ENCODE measurements at places on chromosomes 11 and 22.
A peak's percentile ranks its signal among the peaks of the same experiment; 100 is the strongest.

GRCh38 chr22:22720201-22720723 is 75.8 kb downstream of the GGTLC2 start:
- peak; percentile 68 for DNase-seq

DNA sequence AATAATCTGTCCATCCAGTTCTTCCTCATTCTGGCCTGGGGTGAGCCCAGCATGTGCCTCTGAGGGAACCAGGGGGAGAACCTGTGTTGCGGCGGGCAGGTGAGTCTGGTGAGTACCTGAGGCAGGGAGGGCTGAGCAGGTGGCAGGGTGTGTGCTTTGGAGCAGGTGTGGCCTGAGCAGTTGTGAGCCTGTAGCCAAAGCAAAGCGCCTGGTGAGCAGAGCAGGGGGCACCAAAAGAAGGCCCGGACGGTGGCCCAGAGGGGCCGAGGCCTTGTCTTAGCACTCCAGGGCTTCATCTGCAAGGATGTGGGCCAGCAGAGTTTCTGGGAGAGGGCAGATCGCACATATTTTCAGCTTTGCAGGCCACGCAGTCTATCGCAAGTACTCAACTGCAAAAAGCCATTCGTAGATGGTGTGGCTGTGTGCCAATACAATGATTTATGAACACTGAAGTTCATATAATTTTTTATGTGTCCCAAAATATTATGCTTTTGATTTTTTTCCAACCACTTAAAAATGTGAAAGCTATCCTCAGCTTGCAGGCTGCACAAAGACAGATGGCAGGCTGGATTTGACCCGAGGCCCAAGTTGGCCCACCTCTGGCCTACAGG is 8.7 kb downstream of the GLB1L2 start:
- no peak for DNase-seq

DNA sequence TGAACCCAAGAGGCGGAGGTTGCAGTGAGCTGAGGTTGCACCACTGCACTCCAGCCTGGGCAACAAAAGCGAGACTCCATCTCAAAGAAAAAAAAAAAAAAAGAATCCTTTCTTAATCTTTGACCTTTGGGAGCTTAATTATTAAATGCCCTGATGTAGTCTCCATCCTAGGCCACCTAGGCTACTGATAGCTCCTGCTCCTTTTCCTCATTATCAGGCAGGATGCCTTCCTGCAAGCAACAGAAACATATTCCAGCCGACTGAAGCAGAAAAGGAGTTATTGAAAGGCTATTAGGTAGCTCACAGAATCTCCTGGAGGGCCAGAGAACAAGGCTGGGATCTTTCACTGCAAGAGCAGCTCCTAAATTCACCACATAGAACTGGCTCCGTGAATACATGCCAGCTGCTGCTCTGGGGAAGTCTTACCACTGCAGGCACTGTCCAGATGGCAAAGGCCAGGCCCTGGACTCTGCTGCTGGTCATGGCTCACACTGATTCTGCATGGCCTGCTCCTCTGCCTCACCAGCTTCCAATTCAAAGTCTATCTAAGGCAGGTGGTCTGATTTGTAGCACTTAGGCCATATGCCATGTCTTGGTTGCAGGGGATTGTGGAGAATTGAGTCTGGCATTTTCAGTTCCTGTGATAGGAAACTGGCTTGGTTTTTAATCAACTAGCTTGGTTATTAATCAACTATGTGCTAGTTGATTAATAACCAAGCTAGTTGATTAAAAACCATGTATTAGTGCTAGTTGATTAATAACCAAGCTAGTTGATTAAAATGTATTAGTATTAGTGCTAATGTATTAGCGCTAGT is 26.0 kb upstream of the POLD3 start:
- no peak for DNase-seq

DNA sequence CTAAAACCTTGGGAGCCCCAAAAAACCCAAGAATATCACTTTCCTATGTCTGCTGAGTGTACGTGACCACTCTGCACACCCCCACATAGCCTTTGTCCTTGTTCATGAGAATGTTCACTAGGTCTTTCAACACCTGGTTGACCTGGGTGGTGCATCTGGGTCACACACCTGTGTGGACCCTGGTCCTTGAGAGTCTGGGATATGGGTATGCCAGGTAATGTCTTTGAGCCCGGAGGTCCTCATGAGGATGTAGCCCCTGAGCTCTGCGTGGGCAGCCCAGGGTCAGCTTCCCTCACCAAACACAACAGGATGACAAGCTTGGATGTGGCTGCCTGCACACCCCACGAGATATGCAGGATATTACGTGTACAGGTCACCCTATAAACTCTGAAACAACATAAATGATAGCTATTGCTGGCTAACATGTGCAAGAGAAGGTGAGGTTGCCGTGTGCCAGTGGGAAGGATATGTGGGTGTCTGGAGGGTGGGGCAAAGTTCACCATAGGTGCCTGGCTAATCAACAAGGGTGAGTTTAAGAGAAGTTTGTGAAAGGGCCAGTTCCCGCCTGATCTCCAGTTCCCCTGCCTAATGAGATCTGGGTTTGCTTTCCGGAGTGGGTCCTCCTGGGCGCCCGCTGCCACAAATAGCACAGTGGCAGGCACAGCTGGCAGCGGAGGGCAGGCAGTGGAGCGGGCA is 1.4 kb upstream of the PPARA start:
- no peak for DNase-seq

DNA sequence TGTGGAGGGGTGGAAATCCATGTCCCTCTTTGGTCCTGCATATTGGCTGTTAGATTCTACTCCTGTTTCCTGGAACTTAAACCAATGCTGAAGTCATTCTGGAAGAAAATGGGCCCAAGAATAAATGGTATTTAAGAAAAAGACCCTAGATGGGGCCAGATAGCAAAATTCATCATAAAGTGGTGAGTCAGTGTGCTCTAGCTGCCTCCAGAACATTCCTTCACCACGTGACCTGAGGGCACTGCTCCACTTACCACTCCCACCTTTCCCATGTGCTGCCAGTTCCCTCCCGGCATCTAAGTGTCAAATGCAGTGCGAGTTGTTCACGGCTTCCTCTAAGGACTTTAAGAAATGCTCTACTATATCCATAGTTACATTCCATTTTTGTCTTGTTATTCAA is 30.9 kb upstream of the NAP1L4 start:
- no peak for DNase-seq

GRCh38 chr11:23320131-23320530 is 459.9 kb upstream of the CCDC179 start:
- DNase-seq = no peak

DNA sequence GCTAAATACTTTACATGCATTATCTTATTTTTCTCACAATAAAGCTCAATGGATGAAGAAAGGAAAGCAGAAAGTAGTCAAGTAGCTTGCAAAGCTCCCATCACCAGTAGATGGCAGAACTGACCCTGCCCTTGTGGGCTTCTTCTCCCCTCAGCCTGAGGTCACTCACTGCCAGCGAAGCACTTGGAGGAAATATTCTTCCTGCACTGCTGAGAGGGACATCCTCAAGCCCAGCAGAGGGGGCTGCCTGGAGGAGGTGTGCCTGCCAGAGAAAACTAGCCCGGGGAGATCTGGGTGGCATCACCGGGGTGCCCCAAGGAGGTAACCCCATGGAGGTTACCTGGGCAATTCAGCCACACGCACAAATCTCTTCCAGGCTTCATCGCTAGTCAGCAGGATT is 6.6 kb downstream of the APOL4 start:
- peak; percentile 54 for DNase-seq

- no peak for DNase-seq
Observed at GRCh38 chr11:9901943-9902342, 238.1 kb downstream of the SWAP70 start.

DNA sequence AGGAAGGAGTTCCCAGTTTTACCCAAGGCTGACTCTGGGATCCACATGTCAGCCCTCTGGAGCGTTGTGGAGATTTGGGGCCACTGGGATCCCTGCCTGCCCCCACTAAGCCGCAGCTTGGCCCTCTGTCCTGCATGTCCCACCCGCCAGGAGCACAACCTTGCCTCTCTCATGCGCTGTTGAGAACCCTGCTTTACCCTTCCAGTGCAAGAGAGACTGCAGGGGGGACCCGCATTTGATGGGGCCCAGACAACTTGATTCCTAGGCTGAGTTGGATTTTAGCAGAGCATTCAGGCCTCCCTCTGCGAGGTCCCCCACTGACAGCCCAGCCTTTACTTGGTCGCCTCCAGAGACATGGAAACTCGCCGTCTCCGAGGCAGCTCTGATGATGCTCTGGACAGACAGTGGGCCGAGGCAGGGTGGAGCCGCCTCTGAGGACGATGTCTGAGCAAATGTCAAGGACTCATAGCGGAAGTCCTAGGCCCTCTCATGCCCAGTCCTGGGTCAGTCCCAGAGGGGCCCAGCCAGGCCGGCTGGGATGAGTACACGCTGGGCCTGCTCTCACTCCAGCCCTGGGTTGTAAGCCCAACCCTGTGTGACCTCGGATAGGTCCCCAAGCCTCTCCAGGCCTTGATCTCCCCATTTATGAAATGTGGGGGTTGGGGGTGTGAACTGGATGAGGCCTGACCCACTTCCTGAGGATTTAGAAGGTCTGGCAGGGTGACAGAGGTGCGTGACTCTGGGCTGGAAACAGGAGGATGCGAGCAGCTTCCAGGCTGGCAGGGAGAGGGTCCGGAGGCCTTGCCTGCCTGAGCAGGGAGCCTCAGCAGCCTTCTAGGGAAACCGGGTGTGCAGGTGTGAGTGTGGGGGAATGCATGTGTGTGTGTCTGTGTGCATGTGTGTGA is 630 bp downstream of the CD5 start:
- DNase-seq = no peak

DNA sequence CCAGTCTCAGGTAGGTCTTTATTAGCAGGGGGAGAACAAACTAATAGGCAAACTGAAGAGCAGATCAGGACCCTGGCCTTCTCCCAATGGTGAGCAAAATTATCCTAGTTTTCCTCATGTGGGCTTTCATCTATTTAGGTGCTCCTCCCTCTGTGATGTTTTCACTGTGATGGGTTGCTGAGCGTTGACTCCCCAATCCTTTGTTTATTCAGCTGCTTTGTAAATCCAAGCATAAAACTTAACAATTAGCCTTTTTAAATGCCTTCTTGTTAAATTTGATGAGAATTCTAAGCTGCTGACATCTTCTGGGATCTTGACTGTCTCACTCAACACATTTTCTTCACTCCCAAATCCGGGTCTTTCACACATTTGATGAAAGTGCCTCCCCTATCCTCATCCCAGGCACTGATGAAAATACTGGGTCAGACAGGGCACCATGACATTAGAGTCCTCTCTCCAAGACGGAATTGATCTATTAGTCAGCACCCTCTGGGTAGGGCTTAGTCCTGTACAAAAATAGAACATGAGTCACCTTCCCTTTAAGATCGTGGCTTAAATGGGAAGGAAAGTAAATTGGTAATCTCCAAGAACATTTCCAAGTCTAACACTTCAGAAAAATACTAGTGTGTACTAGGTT is 199.3 kb upstream of the ISX start:
- no peak for DNase-seq

DNA sequence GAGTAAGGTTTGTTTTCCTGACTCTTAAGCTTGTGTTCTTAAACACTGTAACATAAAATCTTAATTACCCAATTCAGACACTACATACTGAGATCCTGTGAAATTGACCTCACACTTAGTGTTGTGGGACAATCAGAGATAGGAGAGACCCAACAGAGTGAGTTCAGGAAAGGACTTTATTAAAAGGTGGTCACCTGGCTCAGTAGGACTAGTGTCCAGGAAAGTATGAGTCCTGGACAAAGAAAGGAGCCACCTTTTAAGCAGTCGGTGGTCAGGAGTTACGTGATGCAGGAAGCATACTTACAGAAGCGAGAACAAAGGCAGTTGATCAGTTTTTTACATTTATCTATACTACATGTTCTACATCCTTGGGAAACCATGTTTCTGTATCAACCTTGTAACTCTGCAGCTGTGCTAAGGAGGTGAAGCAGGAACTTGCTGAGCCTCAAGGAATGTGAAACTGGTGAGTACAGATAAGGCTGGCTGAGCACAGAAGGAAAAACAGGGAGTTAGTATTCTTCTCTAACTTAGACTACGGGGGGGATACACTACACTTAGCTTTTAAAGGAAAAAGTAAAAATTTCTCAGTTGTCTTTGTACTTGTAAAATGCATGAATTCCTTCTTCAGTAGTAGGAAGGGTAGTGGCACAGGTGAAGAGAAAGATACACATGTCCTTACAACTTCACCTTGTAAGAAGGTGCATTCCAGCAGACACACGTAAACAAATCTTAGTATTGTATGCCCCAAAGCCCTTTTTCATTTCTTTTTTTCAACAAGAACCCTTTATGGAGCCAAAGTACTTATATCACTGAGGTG is 15.1 kb downstream of the OR51E1 start:
- no peak for DNase-seq

Data from MM.1S (cell line).